ENCODE measurements at places on chromosomes 12 and 14.

- DNase-seq: no peak
Measured at GRCh38 chr12:81520064-81520945, 238.8 kb downstream of the PPFIA2 start.

DNA sequence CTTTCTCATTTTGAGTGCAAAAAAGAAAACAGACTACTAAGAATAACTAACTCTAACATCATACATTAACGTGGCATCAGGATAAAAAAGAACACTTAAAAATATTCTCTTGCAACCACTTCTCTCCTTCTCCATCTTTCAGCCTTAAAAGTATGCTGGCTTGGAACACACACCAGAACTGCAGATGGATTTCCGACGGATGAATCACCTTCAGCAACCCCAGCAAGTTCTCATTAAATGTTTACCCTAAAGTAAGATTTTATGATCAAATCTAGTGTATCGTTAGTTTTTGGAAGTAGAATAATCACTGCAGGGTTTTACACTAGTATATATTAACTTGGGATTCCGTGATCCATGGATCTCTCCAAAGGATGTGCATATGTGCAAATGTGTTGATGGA is 1.2 kb downstream of the NEK9 start:
- DNase-seq: no peak

GRCh38 chr14:68536018-68536410 is 256.9 kb downstream of the ZFP36L1 start:
- DNase-seq: no peak

DNA sequence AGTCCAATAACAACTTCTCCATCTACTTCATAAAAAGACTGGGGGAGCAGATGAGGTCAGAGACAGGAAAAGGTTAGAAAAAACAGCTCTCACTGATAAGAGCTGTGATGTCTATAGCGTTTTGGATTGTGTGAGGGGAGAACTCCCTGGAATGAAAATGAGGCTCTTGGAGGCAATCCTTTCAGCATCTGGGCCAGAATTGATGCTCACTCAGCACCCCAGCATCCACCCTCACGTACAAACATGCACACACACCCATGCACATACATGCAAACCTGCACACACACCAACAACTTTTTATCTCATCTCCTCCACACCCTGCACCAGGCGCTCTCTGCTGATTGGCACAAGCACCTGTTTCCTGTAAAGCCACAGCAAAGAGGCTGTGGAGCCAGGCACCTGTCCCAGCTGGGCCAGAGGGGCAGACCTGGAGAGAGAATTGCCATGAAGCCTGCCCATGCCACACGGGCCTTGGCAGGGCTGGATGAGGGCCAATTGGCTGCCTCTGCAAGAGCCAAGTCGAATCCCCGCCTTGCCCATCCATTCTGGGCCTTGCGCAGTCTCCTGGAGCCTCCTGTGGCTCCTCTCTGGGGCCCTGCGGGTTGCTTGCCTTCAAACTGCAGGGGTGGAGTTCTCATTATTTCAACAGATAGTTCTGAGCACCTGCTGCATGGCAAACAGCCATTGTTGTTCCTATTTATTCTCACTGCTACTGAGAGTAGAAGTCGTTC is 53.1 kb downstream of the SYNE3 start:
- DNase-seq: no peak

DNA sequence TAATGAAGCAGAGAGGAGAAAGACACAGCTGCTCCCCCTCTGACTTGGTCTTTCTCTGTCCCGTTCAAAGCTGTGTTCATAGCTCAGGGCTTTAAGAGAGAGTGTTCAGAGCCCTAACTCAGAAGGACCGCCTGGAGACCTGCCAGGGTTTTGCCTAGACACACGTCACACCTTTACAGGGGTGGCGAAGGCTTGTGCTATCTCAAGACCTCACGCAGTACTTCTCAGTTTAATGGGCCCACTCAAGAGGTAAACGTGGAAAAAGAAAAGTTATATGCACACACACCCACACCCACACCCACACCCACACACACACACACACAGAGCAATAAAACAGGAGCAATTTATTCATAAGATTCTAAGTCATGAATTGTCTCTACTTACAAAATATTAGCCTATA is 374.3 kb downstream of the C12orf75 start:
- DNase-seq: no peak

- DNase-seq: no peak
Measured at GRCh38 chr14:103228866-103229265, 105.2 kb upstream of the EIF5 start.

DNA sequence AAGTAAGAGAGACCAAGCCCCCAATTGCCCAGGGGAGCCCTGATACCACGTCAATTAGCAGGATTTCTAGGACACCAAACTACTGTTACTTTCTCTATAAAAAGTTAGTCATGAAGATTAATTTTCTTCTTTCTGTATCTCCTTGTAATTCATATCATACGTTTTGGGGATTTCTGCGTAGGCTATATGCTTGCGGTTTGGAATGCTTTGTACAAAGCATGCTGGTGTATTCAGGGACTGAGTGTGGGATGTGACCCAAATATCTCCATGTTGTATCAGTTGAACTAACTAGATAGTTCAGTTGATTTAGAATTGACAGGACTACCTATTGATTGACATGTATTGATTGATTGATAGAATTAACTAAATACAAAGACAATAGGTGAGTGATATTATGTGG is 7.7 kb downstream of the GPR33 start:
- DNase-seq: no peak

DNA sequence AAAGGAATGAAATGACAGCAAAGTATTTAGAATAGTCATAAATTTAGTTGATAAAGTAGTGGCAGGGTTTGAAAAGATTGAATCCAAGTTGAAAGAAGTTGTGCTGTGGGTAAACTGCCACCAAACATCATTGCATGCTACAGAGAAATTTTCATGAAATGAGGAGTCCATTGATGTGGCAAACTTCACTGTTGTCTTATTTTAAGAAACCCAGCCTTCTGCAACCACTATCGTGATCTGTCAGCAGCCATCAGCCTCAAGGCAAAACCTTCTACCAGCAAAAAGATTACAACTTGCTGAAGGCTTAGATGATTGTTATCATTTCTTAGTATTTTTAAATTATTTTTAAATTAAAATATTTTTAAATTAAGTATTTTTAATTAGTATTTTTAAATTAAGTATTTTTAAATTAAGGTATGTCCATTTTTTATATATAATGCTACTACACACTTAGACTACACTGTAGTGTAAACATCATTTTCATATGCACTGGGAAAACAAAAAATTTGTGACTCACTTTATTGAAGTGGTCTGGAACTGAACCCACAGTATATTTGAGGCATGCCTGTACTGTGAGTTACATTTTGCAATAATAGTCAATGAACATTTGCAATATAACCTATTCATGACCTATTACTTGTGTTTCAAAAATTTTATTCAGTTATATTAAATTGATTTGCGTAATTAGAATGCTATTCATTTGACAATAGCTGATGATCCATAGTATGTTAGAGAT is 67.2 kb upstream of the SYT1 start:
- no peak for DNase-seq

GRCh38 chr14:37709419-37710195 is 114.2 kb downstream of the TTC6 start:
- DNase-seq: no peak

DNA sequence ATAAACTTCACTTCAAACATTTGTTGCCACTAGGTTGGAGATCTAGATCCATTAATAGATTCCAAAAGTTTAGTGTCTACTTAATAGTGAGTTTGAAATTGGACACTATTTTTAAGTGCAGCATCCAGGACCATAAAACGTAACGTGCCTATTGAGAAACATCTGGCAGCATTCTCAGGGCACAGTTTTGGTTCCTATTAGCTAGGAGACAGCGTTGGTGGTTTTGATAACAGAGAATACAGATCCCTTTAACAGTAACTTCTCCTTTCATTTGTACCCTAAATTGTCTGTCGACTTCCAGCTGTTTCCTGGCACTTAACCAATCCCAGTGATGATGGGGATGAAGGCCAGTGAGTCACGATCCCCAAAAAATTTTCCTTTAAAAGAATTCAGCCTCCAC is 25.8 kb downstream of the KCNK10 start:
- no peak for DNase-seq

- no peak for DNase-seq
Measured at GRCh38 chr14:82689948-82690347, 1156.3 kb upstream of the SEL1L start.

DNA sequence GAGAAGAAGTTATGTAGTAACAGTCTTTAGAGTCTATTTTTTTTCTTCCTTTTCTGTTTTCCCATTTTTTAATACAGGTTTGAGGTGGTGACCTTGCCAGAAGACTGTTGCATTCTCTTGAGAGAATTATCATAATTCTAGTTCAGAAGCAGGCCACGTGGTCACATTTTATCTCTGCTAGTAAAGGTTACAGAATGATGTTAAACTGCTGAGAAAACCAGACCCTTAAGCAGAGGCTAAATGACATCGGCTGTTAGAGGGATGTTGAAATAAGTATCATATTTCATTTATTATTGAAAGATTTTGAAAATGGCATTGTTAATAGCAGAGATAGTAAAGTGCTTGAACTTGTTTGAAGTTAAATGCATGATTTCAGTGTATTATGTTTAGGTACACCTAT is 49.2 kb downstream of the BRMS1L start:
- no peak for DNase-seq

GRCh38 chr12:66188584-66189485 is at the start of gene IRAK3:
Gene IRAK3, plus strand, starts transcription at chr12:66189214. Its CDS starts 86 bp downstream, at chr12:66189300.
- peak; percentile 36 for DNase-seq

DNA sequence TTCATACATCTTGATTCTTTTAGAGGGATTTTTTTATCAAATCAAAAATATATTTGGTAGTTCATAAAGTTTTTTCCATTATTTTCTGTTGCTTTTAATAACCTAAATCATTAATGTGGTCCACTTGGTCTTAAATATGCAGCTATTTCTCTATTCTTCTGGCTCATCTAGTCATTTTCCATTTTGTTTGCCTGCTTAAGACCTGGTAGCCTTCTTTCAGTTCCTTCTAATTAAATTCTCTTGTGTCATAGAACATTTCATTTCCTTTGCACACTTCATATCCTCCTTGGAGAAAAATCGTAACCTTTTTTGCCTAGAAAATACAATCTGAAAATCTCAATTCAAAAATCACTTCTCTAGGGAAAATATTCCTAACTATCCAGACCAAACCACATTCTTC is 387.0 kb downstream of the LRFN5 start:
- no peak for DNase-seq

GRCh38 chr14:54186821-54187763 is 209.7 kb upstream of the CDKN3 start:
- DNase-seq: no peak

- DNase-seq: no peak
Measured at GRCh38 chr12:132063491-132063890, 80.6 kb downstream of the DDX51 start.

- DNase-seq: no peak
Measured at GRCh38 chr12:32486158-32486557, 86.8 kb downstream of the FGD4 start.

DNA sequence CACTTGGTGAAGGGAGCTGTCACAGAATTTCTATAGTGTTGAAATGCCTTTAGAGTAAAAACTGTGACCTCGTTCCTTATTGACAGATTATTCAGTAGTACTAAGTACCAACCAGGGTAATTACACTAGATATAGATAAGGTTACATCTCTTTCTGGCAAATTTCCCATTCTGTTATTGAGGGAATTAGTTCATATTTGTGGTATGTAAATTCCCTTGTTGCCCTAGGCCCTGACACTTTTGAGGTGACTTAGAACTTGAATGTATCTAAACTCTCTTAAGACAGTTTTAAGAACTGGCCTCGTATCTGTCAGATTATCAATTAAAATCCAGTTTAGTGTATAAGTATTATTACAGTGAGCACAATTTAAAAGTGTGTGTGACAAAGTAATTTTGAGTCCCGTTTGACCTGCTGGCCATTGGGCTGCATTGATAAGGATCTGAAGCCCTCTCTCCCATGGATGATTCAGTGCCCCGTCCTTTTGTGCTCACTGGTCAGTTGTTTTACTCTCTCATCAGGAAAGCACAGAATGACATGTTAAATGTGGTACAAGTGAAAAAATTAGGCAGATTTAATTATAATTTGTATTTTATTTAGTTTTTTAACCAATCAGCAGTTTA is 123.2 kb downstream of the GPR135 start:
- no peak for DNase-seq

DNA sequence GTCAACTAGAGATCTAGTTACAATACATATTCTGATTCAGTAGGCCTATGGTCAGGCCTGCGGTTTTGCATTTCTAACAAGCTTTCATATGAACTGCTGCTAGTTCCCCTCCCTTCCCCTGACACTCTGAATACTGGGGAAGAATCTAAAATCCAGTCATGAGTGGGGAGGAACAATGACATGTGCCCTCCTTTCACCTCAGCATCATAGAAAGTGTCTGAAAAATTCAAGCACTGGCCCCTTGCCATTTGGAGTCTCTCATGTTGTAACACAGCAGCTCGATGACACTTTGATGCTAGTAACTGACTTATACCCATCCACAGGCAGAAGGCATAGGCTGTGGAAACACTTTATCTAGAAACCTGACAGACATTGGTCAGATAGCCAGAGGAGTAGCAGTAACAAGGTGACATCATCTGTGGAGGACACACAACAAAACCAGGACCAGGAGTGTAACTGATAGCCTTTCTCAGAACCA is 161.9 kb upstream of the RASSF8 start:
- DNase-seq: no peak

GRCh38 chr12:94792693-94793092 is 142.3 kb upstream of the TMCC3 start:
- no peak for DNase-seq

GRCh38 chr12:11798006-11798708 is 148.7 kb downstream of the ETV6 start:
- DNase-seq: no peak

- DNase-seq: no peak
Measured at GRCh38 chr12:112341046-112341825, 41.0 kb downstream of the HECTD4 start.

- no peak for DNase-seq
Measured at GRCh38 chr14:37594971-37595808, at the start of the genes FOXA1 and TTC6. Gene FOXA1, minus strand, starts transcription at chr14:37595249. Its CDS starts 277 bp downstream, at chr14:37594972. Gene TTC6, plus strand, starts transcription at chr14:37595629. Its CDS starts 26,436 bp downstream, at chr14:37622065.

DNA sequence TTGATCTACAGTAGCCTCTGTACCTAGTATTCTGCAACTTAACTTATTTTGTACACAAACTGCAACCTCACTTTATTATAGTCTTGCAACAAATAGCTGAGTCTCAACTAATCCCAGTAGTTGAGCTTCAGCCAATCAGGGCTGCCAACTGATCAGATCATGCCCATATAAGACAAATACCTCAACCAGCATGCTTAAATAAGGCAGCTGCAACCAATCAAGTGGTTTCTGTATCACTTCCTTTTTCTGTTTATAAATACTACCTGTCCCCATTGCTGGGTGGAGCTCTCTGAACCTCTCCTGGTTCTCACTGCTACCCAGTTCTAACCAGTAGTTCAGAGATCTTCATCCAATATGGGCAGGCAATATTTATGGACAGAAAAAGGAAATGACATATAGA is 248.5 kb upstream of the FBXO33 start:
- DNase-seq: no peak

DNA sequence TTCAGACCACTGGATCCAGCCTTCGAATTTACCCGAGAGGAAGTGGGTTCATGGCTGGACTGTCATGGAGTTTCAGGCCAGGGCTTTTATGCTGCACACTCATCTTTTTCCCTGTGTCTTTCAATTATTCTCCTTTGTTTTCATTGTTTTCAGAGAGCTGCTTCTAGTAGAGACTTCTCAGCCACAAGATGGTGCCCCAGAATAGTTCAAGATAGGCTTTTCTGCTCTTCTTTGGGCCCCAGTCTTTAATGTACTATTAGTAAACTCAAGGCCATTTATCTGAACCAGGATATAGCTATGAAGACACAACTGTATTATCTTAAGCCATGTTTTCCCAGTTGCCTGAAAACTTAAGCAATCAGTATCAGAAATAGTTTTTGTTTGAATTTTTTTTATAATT is 30.4 kb upstream of the PSMA6 start:
- no peak for DNase-seq

- DNase-seq: no peak
Measured at GRCh38 chr14:91155626-91156089, 41.8 kb downstream of the DGLUCY start.

Data from GM12892 (cell line).